CD14-positive monocyte (primary cell): ENCODE measurements at places on chromosomes 1 and 21. TPM values are rescaled to one million over a fixed set of nuclear protein-coding genes. Genes with fewer than 3 reads are reported as not detected.

Gene CFHR1
- polyA plus RNA-seq: not detected

Gene ARV1
- polyA plus RNA-seq: 15.0 TPM

Gene HOOK1
- polyA plus RNA-seq: not detected in 2 replicates

Gene PEX11B
- 37.9 TPM for polyA plus RNA-seq

Gene TIE1
- polyA plus RNA-seq: not detected

Gene VCAM1
- polyA plus RNA-seq: not detected

Gene IL10
- 15.8 and 68.1 TPM in 2 replicates for polyA plus RNA-seq

- DNase-seq: no peak
Measured at GRCh38 chr21:46289655-46290179, 3.6 kb downstream of the YBEY start.

GRCh38 chr1:10187026-10187334, 23.4 kb upstream of the KIF1B start:
- no peak for DNase-seq

GRCh38 chr1:35001743-35002142, 16.6 kb upstream of the TMEM35B start:
- no peak for DNase-seq

- DNase-seq: no peak
Measured at GRCh38 chr21:42444745-42445059, 41.0 kb downstream of the UBASH3A start.

DNA sequence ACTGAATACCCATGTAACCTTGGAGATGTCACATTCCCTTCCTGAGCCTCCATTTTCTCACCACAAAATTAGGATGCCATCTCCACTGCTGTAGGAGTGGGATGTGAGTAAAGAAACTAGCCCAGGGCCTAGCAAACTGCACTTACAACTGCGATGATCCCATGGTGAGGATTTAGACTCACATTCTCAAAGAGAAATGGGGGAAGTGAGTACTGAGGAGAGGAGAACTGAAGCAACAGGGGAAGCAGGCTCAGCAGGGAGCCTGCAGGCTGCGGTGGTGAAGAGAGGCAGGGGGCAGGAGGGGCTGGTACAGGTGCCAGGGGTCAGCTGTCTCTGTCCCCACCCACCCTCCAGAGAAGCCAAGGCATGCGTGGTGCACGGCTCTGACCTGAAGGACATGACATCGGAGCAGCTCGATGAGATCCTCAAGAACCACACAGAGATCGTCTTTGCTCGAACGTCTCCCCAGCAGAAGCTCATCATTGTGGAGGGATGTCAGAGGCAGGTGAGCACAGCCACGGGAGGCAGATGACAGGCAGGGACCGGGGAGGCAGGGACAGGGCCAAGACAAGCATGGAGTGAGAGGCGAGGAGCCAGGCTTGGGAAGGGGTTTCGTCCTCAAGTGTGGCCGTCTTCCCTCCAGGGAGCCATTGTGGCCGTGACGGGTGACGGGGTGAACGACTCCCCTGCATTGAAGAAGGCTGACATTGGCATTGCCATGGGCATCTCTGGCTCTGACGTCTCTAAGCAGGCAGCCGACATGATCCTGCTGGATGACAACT, 16.4 kb upstream of the ATP1A4 start:
- DNase-seq: peak; percentile 24

DNA sequence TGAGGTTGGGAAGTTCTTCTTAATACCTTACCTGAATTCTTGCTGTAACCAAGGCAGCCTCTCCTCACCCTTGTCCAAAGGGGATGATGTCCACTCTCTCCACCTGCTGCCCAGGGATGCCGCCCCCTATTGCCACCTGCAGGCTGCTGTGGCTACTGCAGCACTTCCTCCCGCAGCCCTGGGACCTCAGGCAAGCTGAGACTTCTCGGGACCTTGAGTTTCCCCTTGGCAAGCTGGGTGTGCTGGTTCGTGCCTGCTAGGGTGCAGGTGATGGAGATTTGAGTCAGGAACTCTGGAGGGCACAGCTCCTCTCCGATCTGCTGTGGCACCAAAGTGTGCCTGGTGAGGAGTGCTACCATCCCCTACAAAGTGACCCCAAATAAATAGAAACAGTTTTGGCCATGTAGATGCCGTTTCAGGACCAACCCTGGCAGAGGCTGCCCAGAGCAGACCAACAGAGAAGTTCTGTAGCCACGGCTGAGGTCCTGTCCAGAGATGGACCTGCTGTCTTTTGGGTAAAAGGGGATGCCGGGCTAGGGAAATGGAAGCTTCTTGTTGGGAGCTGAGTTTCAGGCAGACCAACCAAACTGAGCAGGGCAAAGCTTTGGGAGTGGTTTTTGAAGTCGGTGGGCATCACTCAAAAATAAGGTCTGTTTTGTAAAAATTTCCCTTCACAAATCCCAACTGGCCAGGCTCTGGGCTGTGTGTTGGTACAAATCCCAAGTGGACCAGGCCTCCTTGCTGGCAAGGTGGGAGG, 31.7 kb downstream of the RUNX3 start:
- peak; percentile 40 for DNase-seq

DNA sequence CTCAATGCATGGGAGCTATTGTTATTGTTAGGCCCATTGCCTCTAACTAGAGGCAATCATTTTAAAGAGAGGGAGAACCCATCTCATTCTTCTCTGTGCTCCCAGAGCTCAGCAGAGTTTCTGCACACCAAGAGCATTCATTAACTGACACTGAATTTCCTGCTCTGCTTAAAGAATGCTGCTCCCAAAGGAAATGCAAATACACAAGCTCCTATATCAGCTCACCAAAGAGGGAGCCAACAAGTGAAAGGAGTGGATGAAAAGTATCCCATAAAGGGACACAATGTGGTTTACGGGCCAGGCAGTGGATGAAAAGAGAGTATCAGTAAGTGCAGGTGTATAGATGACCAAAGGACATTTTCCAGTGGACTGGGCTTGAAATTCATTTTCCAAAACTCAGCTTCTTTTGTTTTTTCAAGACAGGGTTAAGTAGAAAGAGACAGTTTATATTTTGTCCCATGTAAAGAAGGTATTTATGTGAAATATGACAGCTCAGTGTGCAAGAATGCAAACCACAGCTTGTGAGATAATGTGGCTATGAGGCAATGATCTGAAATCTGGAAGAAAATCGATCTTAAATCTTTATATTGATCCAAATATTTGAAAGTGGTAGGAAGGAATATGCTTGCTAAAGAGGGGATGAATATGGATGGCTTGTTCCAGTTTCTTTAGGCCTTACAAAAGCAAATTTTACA, 207.7 kb upstream of the CAMK1G start:
- DNase-seq: no peak

- no peak for DNase-seq
Measured at GRCh38 chr1:48006264-48006663, 9.1 kb upstream of the TRABD2B start.

DNA sequence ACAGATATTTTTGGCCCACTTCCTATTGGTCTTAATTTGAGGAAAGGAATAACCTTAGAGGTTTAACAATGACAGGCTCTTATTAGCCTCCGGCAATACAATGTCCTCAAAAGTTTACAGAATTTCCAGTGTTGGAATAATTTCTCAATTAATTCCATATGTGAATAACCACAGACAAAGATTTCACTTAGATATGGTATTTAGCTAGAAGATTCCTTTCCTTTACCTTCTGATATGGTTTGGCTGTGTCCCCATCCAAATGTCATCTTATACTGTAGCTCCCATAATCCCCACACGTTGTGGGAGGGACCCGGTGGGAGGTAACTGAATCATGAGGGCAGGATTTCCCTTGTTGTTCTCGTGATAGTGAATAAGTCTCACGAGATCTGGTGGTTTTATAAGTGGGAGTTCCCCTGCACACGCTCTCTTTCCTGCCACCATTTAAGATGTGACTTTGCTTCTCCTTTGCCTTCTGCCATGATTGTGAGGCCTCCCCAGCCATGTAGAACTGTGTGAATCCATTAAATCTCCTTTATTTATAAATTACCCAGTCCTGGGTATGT, 54.9 kb upstream of the RGS7 start:
- no peak for DNase-seq

DNA sequence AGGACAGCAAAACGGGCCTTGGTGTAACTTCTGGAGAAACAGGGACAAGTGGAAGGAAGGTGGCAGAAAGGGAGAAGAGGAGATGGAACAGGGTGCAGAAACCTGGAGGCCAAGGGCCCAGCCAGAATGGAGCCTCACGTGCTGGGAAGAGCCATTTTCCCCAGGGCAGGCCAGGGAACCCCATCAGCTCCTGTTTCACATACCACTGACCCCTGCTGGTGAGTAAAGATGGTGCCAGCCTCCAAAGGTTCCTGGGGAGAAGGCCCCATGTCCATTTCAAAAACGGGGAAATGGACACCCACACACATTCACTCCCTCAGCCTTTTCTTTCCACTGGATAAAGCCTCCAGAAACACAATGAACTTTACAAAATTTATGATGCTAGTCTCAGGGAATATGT, 57.6 kb upstream of the JUN start:
- peak; percentile 41 for DNase-seq
